ENCODE measurements at places on chromosomes 4 and X. TPM values are rescaled to one million over a fixed set of nuclear protein-coding genes. Genes with fewer than 3 reads are reported as not detected.
A peak's percentile ranks its signal among the peaks of the same experiment; 100 is the strongest.

MAGEA3 gene
- total RNA-seq: not detected

CSAG1 gene
- total RNA-seq: not detected

HS6ST2 gene
- 0.98 TPM for total RNA-seq

YY2 gene
- total RNA-seq: 0.79 TPM

NXF2 gene
- total RNA-seq: not detected

REPS2 gene
- not detected for total RNA-seq

NUDT11 gene
- total RNA-seq: 1.5 TPM

CLCN3 gene
- total RNA-seq: 18.4 TPM

UGT2B11 gene
- total RNA-seq: not detected

CXCL3 gene
- not detected for total RNA-seq

GRCh38 chrX:27924261-27924660 is 57.0 kb downstream of the DCAF8L1 start:
- DNase-seq: no peak
- no peak overlapping the region for H3K27ac ChIP-seq
- H3K36me3 ChIP-seq: no peaks in the 10 kb centered on the region

- H3K27ac ChIP-seq: no peak overlapping the region
- H3K27me3 ChIP-seq: no peaks in the 10 kb centered on the region
- peaks cover 4% of the 10 kb centered on the region for H3K4me1 ChIP-seq
- H3K4me3 ChIP-seq: no peak overlapping the region
- H3K36me3 ChIP-seq: no peaks in the 10 kb centered on the region
These were observed 30.8 kb upstream of the C1GALT1C1 start for GRCh38 chrX:120660637-120661036.

DNA sequence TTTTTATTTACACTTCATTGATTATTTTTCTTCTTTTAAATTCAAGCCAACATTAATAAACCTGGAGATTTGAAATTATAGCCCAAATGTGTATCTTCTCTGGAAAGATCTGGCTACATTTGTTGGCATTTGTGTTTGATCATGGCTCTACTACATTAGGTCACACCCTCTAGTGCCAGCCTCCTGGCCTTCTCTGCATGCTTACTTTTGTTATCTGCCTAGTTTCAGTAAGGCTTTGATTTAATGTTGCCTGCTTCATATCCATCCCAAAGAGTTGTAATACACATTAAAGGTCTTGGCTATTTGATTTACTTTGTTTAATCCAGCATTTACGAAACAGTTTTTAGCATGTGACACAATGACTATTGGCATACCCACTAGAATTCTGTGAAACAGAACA is 224.5 kb downstream of the TRAM1L1 start:
- no peaks in the 10 kb centered on the region for H3K36me3 ChIP-seq
- no peaks in the 10 kb centered on the region for H3K4me1 ChIP-seq
- no peak for DNase-seq
- H3K4me3 ChIP-seq: no peak overlapping the region
- H3K27ac ChIP-seq: no peak overlapping the region
- no peaks in the 10 kb centered on the region for H3K27me3 ChIP-seq

- H3K27ac ChIP-seq: no peak overlapping the region
- H3K4me1 ChIP-seq: no peaks in the 10 kb centered on the region
- H3K27me3 ChIP-seq: no peaks in the 10 kb centered on the region
- no peaks in the 10 kb centered on the region for H3K36me3 ChIP-seq
These were observed 2.2 kb downstream of the UGT2B7 start for GRCh38 chr4:69098470-69098869.

DNA sequence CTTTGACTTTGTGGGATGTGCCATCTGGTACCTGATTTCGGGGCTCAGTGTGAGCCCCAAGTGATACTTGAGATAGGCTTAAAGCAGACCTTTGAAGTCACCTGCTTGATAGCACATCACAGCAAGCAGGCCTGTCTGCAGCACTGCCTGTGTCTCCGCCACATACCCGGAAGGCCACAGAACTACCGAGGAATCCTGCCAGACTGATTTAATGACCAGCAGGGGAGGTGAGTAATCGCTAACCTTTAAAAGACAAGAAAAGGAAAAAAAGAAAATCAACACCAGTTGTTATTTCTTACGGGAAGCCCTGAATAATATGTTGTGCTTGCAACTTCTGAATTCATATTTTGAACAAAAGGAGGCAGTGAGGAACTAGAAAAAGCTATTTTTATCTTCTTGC is 6.8 kb downstream of the PTCHD1 start:
- H3K36me3 ChIP-seq: no peaks in the 10 kb centered on the region
- no peak overlapping the region for H3K4me3 ChIP-seq
- H3K27me3 ChIP-seq: peaks cover 32% of the 10 kb centered on the region
- H3K4me1 ChIP-seq: no peaks in the 10 kb centered on the region
- DNase-seq: no peak

DNA sequence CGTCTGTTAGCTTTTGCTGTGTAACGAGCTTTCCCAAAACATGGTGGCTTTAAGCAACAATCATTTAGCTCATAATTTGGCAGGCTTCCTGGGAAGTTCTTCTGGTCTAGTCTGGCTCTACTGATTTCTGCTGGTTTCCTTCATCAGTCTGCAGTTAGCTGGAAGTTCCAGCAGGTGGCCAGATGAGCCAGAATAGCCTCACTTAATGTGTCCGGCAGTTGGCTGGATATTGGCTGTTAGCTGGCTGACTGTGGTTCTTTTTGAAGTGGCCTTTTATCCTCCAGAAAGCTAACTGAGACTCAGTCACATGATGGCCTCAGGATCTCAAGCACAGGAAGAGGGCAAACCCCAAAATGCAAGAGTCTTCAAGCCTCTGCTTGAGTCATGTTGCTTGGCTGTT is 34.9 kb downstream of the FTHL17 start:
- H3K4me1 ChIP-seq: peaks cover 2% of the 10 kb centered on the region
- no peaks in the 10 kb centered on the region for H3K27me3 ChIP-seq
- H3K4me3 ChIP-seq: no peak overlapping the region
- DNase-seq: peak; percentile 8
- no peak overlapping the region for H3K27ac ChIP-seq

DNA sequence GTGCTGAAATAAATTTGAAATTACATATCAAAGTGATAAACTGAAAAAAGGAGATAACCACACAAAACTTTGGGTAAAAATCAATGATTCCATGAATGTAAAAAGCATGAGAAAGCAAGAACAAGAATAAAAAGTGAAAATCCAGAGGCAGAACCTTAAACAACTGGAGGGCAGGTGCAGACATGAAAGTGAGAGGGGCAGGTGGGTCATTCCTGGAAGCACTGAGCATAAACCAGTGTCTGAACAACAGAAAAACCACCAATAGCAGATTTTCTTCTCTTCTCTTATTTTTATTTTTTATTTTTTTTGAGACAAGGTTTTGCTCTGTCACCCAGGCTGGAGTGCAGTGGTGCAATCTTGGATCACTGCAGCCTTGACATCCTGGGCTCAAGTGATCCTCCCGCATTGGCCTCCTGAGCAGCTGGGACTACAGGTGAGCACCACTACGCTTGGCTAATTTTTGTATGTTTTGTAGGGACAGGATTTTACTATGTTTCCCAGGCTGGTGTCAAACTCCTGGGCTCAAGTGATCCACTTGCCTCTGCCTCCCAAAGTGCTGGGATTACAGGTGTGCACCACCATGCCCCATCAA is 46.8 kb upstream of the GPR78 start:
- H3K27me3 ChIP-seq: peaks cover 13% of the 10 kb centered on the region
- H3K4me1 ChIP-seq: no peaks in the 10 kb centered on the region
- no peak overlapping the region for H3K27ac ChIP-seq
- DNase-seq: no peak

DNA sequence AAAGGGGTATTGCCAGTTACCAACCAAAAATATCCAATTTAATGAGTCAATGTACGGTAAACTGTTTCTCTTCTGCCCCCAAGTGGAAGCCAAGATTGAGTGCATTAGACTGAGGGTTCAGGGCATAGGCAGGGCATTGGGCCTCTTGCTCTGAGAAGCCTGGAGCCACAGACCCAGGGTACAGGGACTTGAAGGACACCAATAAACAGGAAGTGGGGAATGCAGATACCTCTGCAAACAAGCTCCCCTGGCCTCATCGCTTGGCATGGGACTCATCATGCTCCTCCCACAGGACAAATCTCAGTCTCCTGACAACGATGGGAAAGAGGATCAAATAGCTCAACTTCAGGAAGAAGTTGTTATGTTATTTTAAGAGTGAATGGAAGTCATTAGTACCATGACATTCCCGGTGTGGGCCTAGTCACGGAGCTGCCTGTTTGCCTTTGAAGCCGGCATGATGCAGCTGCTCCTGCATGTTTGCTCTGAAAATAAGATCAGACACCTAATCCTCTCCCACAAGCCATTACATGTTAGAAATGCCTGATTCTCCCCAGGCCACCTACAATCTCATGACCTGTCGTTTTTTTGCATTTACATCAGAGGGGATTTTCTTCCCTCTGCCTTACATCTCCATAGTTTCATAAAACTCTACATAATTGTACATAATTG is 224.2 kb downstream of the RCHY1 start:
- H3K36me3 ChIP-seq: no peaks in the 10 kb centered on the region
- H3K27ac ChIP-seq: no peak overlapping the region
- no peaks in the 10 kb centered on the region for H3K27me3 ChIP-seq
- no peak overlapping the region for H3K4me3 ChIP-seq

GRCh38 chrX:118551426-118551825 is 55.8 kb downstream of the DOCK11 start:
- DNase-seq: no peak
- no peak overlapping the region for H3K27ac ChIP-seq
- H3K36me3 ChIP-seq: peaks cover 6% of the 10 kb centered on the region
- H3K4me3 ChIP-seq: no peak overlapping the region
- H3K27me3 ChIP-seq: no peaks in the 10 kb centered on the region
- peaks cover 30% of the 10 kb centered on the region for H3K4me1 ChIP-seq

GRCh38 chr4:91961504-91961903 is 342.3 kb upstream of the GRID2 start:
- H3K4me3 ChIP-seq: no peak overlapping the region
- no peaks in the 10 kb centered on the region for H3K27me3 ChIP-seq
- DNase-seq: no peak
- H3K4me1 ChIP-seq: no peaks in the 10 kb centered on the region

GRCh38 chrX:16061296-16061695 is 62.1 kb upstream of the GRPR start:
- no peak for DNase-seq
- H3K4me3 ChIP-seq: no peak overlapping the region
- peaks cover 2% of the 10 kb centered on the region for H3K27me3 ChIP-seq
- no peak overlapping the region for H3K27ac ChIP-seq
- no peaks in the 10 kb centered on the region for H3K4me1 ChIP-seq
- no peaks in the 10 kb centered on the region for H3K36me3 ChIP-seq

GRCh38 chr4:144171697-144172096 is 31.2 kb upstream of the GYPA start:
- H3K36me3 ChIP-seq: no peaks in the 10 kb centered on the region
- H3K4me1 ChIP-seq: peaks cover 10% of the 10 kb centered on the region
- no peak overlapping the region for H3K27ac ChIP-seq
- peaks cover 6% of the 10 kb centered on the region for H3K27me3 ChIP-seq
- no peak overlapping the region for H3K4me3 ChIP-seq

- H3K27ac ChIP-seq: no peak overlapping the region
- no peak overlapping the region for H3K4me3 ChIP-seq
- H3K4me1 ChIP-seq: no peaks in the 10 kb centered on the region
- no peak for DNase-seq
- H3K36me3 ChIP-seq: no peaks in the 10 kb centered on the region
- peaks cover 14% of the 10 kb centered on the region for H3K27me3 ChIP-seq
These were observed 105.5 kb upstream of the OTUD4 start for GRCh38 chr4:145285928-145286327.

DNA sequence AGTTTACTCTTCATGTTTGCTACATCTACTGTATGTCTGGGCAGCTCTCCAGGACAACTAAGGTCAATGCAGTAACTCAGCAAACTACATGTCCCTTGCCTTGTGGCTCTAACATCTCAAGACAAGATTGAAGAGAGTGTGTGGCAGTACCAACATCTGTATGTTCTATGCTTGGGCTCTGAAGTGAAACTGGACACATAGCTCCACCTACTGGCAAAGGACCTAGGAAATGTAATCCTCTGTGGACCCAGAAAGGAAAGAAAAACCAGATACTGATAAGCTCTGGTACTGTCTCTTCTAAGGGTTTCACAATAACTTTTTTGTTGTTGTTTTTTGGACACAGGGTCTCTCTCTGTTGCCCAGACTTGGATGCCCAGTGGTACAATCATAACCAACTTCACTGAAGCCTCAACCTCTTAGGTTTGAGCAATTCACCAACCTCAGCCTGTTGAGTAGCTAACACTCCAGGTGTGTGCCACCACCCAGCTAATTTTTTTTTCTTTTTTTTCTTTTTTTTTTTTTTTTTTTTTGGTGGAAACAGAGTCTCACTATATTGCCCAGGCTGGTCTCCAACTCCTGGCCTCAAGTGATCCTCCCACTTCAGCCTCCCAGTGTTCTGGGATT is 64.1 kb downstream of the QDPR start:
- H3K36me3 ChIP-seq: no peaks in the 10 kb centered on the region
- no peak overlapping the region for H3K4me3 ChIP-seq
- H3K27me3 ChIP-seq: no peaks in the 10 kb centered on the region
- no peaks in the 10 kb centered on the region for H3K4me1 ChIP-seq

DNA sequence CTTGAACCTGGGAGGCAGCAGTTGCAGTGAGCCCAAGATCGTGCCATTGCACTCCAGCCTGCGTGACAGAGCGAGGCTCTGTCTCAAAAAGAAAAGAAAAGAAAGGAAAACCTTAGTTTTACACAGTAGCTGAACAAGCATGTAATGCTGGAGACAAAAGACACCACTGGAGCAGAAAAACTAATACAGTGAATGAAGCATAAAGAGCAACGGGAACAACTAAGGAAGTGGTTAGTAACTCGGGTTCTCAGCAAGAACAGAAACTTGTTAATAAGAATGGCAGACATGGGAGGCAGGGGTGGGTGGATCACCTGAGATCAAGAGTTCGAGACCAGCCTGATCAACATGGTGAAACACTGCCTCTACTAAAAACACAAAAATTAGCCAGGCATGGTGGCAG is 263.7 kb downstream of the FSTL5 start:
- no peak for DNase-seq
- H3K4me1 ChIP-seq: no peaks in the 10 kb centered on the region

- H3K4me1 ChIP-seq: no peaks in the 10 kb centered on the region
- no peak overlapping the region for H3K4me3 ChIP-seq
- no peaks in the 10 kb centered on the region for H3K36me3 ChIP-seq
- no peak overlapping the region for H3K27ac ChIP-seq
These were observed 6.9 kb upstream of the TRPC3 start for GRCh38 chr4:121958777-121959176.

GRCh38 chr4:3302173-3302785 is 9.5 kb downstream of the RGS12 start:
- peaks cover 54% of the 10 kb centered on the region for H3K4me1 ChIP-seq
- H3K27ac ChIP-seq: peak overlapping the region; percentile 73
- peak; percentile 81 for DNase-seq
- H3K36me3 ChIP-seq: no peaks in the 10 kb centered on the region

- H3K4me3 ChIP-seq: no peak overlapping the region
- peaks cover 26% of the 10 kb centered on the region for H3K36me3 ChIP-seq
- H3K4me1 ChIP-seq: peaks cover 11% of the 10 kb centered on the region
These were observed 3.0 kb downstream of the RPL10 start for GRCh38 chrX:154401045-154401799.
